Activated gamma-delta T cell treated with Interleukin-2 at 50 U/mL for 16 hours (primary cell): ENCODE measurements at places on chromosomes 11 and 22.

- DNase-seq: no peak
These were observed 17.7 kb downstream of the DCHS1 start for GRCh38 chr11:6637871-6638270.

DNA sequence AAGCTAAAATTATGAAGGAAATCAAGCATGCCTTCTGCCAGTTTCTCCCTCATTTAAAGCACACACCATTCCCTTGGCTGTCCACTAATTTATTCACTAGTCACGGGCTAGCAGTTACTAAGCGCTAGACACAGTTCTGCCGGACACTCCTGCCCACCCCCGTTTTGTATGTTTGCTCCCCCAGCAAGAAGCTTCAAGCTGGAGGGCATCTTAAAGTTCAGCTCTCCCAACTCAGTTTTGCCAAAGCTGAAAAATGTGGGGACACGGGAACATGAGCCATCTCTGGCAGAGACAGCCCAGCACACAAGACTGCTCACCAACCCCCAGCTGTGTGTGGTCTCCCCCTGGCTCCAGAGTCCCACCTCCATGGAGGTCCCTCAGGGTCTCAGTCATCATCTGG is 263.6 kb downstream of the BRD1 start:
- DNase-seq: no peak

DNA sequence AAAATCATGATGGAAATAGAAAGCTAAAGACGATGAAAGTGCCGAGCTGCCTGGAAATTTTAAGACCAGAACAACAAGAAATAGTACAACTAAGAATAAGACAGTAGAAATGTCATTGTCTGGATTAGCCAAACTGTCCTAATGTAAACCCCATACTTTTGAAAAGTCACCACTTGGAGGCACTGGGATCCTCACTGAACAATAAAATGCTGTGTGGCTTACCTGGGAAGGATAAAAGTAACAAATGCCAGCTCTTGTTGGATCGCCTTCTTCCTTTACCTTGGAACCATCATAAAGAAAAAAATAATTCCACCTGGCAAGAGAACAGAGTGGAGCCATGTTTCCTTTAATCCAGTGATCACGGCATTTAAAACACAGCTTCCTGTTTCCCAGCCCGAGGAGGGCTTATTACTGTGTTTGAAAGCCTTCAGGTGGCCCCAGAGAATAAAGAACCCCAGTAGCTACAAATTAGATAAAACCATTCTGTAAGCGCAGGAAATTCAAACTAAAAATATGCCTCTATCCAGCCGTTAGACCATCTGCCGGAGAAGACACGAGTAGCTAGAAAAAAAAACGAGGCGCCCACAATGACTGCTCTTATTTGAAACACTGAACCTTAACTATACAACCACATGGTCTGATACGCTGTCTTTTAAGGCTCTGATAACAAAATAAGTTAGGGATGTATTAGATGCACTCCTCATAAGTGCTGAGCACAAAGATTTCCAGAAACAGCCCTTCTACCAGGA is 4.4 kb downstream of the HPS4 start:
- no peak for DNase-seq

GRCh38 chr11:119680541-119681360 is 48.2 kb downstream of the NECTIN1 start:
- no peak for DNase-seq

DNA sequence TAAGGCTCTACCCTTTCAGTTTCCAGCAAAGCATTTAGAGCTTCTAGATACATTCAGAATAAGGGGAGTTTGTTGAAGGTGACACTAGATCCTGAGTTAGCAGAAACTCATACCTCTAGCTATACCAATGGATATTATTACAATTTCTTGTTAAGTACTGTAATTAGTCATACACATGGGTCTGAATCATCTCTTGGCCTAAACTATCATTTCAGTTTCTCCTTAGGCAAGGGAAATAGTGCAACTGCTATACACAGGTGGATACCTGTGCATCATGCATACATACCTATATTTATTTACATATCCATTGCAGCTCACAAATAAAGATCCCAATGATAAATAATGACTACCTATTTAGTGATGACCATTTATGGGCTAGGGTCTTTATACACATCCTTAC is 45.1 kb upstream of the PAX6 start:
- no peak for DNase-seq

DNA sequence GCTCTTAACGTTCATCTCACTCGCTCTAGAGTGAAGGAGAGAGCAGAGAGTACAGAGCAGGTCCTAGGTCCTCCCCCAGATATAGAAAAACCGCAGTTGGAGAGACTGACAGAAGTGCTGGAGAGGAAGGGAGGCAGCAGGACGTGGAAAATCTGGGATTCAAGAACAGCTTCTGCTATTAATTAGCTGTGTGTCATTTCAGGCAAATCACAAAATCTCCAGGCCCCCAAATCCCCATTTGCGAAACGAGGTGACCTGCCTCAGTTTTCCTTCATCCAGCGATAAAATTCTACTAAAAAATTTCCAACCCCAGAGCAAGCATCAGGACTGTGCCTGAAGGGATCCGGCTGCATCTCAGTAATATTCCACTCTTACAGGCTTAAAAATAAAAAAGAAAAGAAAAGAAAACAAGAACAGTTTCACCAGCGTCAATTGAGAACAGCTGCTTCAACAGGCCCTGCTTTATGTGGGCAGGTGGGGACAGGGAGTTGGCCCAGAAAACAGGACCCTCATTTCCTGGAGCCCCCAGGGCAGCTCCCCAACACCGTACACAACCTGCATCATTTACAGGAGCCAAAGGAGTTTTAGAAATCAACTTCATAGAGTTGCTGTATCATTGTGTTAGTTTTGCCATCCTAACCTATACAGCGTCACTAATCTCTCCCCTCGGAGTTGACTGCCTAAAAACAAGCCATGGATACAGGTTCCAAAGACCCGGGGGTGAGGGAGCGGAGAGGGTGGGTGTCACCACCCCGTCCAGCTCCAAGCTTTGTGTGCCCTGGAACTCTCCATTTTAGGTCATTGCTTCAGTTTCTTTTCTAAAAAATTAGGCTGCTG is 2.3 kb upstream of the MALAT1 start:
- no peak for DNase-seq

DNA sequence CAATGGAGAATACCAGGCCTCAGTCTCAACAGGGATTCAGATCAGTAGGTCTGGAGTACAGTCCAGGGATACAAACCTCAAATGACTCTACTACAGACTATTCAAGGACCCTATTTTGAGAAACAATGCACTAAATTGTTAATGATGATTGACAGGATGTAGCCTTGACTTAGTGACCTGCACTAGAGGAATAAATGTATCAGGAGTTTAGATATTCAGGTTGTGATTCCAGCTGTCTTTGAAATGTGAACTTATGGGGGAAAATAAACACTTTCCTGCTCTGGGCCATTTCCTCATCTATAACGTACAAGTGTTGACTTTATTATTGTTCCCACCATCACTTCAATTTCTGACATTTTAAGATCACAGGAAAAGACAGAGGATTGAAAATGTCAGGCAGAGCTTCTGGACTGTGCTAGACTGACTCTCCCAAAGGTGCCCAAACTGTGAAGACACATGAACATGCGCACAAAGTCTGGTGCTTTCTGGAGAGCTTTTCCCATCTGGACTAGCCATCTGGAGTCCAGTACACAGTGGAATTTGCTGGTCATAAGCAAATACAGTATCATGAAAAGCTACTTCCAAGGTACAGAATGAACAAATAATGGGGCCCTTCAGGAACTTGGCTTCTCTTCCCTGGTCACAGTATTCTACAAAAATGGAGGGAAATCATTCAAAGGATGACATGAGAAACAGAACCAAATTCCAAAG is 110.4 kb downstream of the USP35 start:
- DNase-seq: no peak

DNA sequence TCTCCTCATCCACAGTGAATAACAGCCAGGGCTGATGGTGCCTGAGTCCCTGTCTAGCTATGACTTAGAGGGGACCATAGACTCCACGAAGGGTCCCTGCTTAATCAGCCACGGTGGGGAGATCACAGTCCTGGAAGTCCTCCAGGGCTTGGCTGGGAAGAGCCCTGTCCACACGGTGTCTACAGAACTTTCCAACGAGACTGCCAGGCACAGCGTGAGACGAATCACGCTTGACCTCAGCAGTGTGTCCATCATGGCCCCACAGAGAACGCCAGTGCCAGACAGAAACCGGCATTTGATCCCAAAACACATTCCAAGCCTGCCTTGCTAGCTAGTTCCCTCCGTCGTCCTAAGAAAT is 143.4 kb downstream of the CRYBB2 start:
- no peak for DNase-seq

DNA sequence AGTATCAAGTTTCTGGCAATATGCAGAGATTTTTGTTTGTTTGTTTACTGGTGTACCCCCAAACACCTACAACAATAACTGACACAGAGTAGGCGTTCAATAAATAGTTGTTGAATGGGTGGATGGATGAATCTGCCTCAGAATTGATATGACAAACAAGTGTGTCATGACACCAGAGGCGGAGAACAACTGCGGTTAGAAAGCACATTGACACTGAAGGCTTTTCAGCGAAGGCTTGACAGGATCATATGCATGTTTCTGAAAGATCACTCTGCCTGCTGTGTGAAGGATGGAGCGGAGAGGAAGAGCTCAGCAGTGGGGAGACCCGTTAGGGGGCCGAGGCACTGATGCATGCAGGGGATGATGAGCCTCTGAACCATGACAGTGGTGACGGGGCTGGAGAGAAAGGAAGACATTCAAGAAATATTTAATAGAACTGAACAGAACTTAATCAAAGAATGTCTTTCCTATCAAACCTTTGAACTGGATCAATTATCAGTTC is 108.5 kb upstream of the USP47 start:
- DNase-seq: no peak

- DNase-seq: peak; percentile 69
These were observed 154.9 kb upstream of the NAV2 start for GRCh38 chr11:19557720-19558140.

DNA sequence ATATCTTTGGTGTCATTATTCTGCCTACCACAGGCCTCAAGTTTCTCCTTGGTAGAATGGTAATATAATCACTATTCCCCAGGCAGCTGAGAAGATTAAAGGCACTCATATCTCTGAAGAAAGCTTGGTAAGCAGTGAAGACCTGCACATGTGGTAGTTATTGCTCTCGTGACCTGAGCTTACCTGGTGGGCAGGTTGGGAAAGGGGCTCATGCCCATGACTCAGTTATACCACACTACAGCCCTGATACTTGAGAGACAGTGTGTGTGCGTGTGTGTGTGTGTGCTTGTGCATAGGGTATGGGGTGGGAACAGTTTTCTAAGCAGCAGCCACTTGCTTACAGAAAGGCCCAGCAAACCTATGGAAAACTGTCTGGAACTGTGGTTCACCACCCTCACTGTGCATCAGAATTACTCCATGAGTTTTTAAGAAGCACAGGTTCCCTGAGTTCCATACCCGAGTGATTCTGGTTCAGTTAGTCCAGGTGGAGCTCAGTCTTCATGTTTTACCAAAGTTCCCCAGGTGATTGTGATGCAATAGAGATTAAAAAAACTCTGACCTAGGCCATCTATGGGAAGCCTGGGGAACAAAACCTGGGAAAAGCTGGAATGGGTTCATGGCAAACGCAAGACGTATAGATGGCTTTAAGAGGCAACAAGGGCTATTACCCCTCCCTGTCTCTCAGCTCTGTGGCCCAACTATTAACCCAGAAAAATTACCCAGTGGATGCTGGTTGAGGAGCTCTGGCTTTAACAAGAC is 79.0 kb upstream of the ZBED5 start:
- no peak for DNase-seq

DNA sequence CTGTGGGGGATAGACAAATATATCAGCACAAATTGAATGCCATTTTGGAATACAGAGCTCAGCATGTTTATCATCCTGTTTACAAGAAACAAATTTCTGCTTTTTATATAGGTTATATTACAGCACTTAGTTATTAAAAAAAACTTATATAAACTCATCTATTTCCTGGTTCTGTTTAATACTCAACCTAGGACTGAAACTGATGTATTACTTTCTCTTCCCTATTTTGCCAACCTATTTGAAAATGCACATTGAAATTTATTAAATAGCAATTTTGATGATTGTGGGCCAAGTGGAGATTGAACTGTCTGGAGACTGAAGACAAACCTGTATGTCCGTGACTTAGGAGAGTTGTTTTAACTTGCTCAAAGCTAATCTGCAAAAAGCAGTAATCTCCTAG is 288.3 kb upstream of the ANO3 start:
- DNase-seq: no peak

- no peak for DNase-seq
These were observed 34.5 kb downstream of the TENM4 start for GRCh38 chr11:79406376-79406775.

DNA sequence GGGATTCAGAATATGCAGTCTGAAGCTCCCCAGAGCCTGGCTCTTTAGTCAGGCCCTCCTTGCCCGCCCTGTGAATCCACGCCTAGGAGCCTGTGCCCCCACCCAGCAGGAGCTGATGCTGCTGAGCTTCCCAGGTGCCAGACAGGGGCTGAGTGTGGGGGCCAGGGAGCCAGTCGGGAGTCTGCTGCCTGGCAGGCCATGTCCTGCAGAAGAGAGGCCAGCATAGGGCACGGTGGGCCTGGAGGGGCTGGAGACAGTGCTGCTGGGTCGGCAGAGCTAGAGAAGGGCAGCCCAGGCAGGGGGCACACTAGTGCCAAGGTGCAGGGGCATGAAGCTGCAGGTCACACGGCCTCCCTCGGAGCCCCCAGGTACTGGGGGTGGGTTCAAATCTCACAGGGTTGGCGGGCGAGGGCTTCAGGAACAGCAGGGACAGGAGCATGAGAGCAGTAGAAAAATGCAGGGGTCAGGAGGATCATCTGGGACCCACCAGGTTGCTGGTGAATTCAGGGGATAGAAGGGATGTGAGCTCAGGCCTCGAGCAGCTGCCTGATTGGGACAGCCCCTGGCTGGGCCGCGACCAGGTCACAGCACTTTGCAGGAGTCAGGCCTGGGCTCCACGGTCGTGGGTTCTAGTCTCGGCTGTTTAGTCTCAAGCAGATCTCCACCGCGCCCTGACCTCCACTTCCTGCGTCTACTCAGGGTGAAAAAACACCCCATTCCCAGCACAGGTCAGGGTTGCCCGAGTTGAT is 4.1 kb upstream of the SEPTIN5 start:
- DNase-seq: no peak

GRCh38 chr11:12329169-12329568 is 48.2 kb upstream of the PARVA start:
- no peak for DNase-seq

GRCh38 chr11:31127290-31127689 is 242.2 kb downstream of the DCDC1 start:
- no peak for DNase-seq

- peak; percentile 35 for DNase-seq
These were observed 19.4 kb downstream of the HTR3A start for GRCh38 chr11:113994077-113994954.

DNA sequence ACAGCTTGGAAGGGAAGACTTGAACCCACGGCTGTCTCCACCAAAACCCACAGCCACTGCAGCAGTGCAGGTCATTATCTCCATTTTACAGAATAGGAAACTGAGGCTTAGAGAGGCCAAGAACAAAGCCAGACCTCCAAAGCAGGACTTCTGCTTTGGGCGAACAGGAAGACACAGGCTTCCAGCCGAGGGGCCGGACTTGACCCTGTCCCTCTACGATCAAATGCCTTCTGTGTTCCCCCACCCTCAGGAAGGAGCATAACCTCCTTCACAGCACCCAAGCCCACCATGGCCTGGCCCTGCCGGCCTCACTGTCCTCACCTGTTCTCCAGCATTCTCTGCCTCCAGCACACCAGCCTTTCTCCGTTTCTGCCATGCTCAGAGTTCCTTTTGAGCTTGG is 15.8 kb downstream of the IGLL1 start:
- DNase-seq: no peak

- DNase-seq: no peak
These were observed 59.7 kb downstream of the MYH9 start for GRCh38 chr22:36327922-36328551.
